ENCODE measurements at places on chromosomes 6 and 20.

GRCh38 chr6:79787626-79788025 lies 156.5 kb downstream of the SH3BGRL2 start:
- DNase-seq: no peak

DNA sequence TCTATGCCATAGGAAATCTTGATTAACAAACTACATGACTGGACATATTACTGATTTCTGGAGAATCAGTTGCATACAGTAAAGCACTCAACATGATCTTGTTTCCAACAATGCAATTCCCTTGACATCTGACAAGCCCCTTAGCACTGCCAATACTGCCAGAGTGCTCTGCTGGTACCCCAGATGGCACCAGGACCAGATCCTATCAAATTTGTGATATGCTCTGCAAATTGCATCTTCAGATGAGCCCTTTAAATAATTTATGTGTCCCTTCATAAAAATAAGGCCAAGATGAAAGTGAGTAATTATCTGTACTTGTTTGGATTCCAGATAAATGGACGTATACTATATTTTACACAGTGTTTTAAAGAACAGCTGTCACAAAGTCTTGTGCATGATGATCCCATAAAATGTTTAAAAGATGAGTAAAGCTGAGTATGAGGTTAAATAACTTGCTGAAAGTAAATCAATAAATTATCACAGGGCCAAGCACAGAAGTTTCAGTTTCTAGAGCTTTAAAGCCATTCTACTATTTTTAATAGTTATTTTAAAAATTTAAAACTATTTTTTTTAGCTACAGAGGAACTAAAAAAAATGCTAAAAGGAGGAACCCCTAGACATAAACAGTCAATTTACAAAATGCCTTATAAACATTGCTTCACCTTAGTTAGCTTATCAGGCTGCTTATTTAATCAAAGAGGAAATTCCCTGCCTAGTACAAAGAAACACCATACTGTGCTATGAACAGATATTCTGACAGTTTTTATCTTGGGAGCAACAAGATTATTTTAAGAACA lies 42.1 kb downstream of the NUDT3 start:
- DNase-seq: no peak

DNA sequence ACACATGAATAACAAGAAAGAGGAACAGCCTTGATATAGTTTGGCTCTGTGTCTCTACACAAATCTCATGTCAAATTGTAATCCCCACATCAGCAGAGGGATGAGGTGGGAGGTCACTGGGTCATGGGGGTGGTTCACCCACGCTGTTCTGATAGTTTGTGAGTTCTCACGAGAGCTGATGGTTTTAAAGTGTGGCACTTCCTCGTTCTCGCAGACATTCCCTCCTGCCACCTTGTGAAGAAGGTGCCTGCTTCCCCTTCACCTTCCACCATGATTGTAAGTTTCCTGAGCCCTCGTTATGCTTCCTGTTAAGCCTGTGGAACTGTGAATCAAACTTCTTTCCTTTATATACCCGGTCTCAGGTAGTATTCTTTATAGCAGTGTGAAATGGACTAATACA lies 13.1 kb downstream of the SRPK1 start:
- DNase-seq: no peak

DNA sequence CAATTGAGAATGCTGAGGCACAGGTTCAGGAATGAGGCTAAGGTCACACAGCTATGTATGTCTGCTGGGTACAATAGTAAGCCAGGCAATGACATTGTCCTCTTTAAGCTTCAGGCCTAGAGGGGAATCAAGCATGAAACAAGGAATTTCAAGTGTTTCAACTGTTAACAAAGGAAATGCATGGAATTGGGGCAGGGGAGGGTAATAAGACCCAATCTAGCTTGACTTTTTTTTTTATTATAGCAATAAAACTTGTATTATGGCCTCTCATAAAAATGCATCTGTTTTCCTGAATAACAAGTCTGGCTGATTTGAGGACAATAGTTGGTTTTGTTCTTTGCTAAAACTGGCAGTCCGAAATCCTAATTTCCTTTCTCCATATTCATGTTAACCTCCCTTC lies 336.7 kb downstream of the CBLN4 start:
- no peak for DNase-seq

GRCh38 chr20:38472513-38473366 lies at the start of gene RALGAPB:
Gene RALGAPB (plus strand): TSS chr20:38472843. CDS start chr20:38488433, 15,590 bp downstream.
- peak; percentile 94 for DNase-seq

GRCh38 chr6:143400258-143401067 lies 50.0 kb downstream of the ADAT2 start:
- peak; percentile 47 for DNase-seq

DNA sequence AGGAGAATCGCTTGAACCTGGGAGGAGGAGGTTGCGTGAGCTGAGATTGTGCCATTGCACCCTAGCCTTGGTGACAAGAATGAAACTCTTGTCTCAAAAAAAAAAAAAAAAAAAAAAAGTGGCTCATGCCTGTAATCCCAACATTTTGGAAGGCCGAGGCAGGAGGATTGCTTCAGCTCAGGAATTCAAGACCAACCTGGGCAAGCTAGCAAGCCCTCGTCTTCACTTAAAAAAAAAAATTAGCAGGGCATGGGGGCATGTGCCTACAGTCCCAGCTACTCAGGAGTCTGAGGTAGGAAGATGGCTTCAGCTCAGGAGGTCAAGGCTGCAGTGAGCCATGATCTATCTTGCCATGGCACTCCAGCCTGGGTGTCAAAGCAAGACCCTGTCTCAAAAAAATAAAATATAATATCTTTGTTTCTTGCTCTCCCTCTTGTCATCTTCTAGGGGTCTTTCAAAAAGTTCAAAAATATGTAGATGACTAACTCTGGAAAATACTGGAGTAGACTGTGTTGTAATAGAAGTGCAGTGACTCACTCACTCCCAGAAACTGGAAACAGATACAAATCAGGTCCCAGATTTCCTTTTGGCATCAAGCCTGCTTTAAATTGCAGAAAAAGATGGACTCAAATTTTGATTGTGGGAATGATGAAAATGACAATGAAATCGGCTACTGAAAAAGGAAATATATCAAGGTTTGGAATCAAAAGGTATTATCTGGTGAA lies 2.8 kb upstream of the GINM1 start:
- no peak for DNase-seq

- no peak for DNase-seq
Observed at GRCh38 chr20:17933711-17934110, 34.9 kb downstream of the SNX5 start.

DNA sequence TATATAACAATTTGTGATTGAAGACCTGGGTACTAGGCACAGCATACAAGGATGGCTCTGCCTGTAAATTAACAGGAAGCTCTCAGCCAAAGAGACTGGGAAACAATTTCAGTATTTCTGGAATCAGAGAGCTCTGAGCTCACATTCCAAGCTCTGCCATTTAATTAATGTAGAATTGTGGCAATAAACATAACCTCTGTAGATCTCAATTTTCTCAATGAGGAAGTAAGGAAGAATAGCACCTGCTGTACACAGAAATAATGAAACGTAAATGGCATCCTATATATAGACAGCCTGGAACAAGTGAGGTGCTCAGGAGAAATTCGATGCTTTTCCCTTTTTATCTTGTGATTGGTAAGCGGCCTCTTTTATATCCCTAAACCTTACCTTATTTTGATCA lies 538.5 kb upstream of the JAG1 start:
- DNase-seq: no peak

DNA sequence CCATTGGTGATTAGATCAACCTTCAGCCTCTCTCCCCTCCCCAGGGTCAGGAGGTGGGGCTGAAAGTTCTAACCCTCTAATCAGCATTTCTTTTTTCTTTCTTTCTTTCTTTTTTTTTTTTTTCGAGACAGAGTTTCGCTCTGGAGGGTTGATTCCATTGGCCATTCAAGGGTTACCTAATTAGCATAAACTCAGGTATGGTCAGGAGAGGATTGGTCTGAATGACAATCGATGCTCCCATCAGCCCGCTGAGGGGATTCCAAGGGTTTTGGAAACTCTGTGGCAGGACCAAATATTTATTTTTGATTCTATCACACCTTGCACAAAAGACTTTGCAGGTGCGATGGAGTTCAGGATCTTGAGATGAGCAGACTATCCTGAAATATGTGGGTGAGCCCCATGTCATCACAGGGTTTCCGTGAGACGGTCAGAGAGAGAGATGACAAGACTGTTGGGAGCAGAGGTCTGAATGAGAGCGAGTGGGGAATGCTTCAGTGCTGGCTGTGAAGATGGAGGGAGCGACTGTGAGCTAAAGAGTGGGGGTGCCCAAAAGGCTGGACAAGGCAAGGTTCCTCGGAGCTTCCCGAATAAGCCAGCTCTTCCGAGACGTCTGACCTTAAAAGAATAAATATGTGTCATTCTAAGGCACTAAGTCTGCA lies 107.1 kb downstream of the BMP7 start:
- DNase-seq: no peak

- DNase-seq: no peak
Observed at GRCh38 chr6:37513576-37513975, 13.9 kb upstream of the CCDC167 start.

- no peak for DNase-seq
Observed at GRCh38 chr6:101015541-101015940, 134.4 kb upstream of the ASCC3 start.

Measured in DMS79 treated with DMSO at 0.1 percent for 48 hours (cell line).